CD8-positive, alpha-beta memory T cell (primary cell): ENCODE measurements at places on chromosomes 13 and 19. TPM values are rescaled to one million over a fixed set of nuclear protein-coding genes. Genes with fewer than 3 reads are reported as not detected.

Gene HNRNPM
- polyA plus RNA-seq = 311 TPM

Gene PRSS57
- not detected for polyA plus RNA-seq

Gene MAMSTR
- 0.40 TPM for polyA plus RNA-seq

Gene LRRC63
- not detected for polyA plus RNA-seq

Gene CACNA1A
- polyA plus RNA-seq = not detected

Gene MARK4
- 2.6 TPM for polyA plus RNA-seq

DNA sequence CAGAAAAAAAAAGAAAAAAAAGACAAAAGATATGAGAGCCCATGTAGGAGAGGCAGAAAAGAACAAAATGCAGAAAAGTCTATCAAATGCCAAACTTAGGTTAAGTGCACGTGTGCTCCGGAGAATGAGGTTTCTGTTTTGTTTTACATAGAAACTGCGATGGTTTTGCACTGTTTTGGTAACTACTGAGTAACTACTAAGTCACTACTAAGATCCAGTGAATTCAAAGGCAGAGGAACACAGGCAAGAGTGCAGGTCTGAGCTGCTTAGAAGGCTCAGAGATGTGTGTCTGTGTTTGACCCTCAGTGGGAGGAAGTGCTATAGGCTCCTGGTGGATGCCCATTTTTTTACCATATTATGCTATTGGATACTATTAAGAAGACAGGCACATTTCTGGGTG, 299.3 kb downstream of the NDFIP2 start:
- no peak for DNase-seq

DNA sequence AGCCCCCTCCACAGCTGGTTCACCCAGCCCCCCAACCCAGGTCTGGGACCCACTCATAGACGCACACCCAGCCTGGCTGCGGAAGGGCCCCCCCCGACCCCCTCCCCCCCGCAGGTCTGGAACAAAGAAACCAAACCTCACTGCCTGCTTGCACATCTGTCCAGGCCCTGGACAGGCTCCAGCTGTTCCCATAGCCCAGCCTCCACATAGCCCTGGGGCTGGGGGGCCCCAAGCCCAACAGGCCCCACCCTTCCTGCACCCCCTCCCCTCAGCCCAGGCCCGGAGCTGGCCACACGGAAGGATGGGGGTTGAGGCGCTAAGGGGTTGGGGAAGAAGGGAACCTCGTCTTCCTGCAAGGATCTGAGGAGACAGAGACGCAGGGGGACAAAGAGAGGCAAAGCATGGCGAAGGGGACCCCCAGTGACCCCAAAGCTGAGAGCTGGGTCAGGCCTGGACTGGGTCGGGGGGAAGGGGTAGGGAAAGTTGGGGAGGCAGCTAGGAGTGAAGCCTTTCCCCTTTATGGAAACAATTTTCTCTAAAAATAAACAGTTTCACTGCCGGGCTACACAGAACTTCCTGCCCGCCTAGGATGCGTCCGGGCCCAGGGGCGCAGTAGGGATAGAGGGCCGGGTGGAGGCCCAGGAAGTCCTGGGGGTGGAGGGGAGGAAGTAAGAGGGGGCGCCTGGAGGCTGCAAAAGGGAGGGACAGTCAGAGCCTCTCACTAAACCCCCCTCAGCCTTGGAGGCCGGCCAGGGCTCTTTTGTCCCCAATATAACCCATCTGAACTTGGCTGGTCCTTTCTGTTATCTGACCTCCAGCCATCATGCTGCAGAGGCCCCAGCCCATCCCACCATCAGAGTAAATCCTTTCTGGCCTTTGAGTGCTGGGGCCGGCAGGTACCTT, 2.4 kb downstream of the KANK2 start:
- DNase-seq = no peak

DNA sequence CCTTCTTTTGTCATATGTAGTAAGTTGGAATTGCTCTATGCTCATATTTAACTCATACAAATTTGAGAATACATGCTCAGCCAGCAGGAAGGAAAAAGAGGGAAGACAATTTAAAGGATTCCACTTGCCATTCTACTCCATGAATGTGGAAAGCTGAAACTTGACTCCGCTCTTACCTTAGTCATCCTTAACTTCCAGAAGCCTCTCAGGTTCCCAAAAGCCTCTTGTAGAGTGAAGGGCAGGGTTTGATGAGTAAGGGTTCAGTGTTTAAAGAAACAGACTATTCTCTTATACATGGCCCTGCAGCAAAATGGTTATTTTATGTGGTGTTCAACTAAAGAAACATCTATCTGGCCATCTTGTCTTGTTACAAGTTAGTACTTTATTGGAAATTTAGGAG, 27.1 kb downstream of the FAM124A start:
- no peak for DNase-seq

GRCh38 chr13:97339019-97339987, 94.7 kb upstream of the RAP2A start:
- DNase-seq = no peak

DNA sequence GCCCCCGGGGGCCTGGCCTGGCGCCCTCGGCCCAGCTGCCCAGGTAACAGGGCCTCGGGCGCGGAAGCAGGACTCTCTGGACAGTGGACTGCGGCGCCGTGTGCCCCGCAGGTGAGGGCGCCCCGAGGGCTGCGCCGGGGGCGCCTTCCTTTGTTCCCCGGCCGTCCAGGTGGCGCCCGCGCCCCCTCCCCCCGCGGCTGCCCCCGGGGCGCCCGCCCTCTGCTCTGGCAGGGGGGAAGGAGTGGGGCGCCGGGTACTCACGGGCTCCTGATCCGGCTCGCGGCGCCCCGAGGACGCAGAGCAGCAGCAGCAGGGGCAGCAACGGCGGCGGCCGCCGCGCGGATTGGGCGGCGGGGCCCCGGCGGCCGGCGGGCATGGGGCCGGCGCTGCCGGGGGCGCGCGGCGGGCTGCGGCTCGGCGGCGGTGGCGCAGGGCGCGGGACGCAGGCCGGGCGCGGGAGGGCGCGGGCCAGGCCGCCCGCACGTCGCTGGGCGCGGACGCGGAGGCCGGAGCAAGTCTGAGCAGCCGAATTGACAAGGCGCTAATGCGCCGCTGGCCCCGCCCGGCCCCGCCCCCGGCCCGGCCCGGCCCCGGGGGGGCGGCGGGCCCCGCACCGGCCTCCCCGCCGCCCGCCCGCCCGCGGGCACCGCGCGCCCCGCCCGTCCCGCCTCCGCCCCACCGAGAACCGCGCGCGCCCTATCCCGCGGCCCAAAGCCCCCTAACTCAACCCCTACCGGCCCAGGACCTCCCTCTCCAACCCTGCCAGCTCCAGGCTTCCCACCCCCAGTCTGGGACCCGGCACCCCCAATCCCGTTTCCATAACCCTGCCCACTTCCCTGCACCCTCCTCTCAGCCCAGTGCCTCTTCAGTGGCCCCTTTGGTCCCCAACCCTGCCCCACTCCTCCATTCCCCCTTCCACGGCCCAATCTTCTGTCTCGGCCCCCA, at the start of gene CRLF1:
Gene CRLF1 (minus strand): TSS at position 519 of the 945 bp plus-strand sequence. CDS start 143 bp downstream, at position 376.
- no peak for DNase-seq

- no peak for DNase-seq
Measured at GRCh38 chr13:41699759-41700158, 242.4 kb downstream of the RGCC start.

DNA sequence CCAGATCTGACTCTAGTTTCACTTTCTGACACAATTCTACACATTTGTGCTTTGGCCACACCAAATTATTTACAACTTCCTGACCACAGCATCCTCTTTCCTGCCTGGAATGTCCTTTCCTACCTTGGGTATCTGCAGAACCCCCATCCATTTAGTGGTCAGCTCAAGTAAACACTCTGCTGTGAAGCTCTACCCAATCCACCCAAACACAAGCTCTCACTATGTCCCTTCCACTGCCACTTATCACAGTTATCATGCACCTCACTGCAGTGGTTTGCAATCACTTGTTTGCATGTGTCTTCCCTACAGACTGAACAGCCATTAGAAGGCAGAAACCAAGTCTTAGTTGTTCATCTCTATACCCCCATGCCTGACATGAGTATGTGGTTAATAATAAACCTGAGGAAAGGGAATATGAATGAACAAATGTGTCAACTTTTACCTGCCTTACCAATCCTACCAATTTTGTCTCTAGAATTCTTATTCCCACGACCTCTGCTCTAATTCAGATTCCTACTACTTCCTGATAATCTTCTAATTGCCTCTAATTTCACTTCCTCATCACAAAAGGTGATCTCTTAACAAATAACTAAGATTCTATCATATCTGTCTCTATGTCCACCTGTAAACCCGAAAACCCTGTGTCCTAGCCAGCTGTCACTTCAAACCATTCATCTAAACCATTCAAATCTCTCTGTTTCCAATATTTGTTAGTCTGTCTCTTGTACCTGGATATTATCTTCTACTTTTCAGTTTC, 25.1 kb downstream of the LNX2 start:
- DNase-seq = no peak

DNA sequence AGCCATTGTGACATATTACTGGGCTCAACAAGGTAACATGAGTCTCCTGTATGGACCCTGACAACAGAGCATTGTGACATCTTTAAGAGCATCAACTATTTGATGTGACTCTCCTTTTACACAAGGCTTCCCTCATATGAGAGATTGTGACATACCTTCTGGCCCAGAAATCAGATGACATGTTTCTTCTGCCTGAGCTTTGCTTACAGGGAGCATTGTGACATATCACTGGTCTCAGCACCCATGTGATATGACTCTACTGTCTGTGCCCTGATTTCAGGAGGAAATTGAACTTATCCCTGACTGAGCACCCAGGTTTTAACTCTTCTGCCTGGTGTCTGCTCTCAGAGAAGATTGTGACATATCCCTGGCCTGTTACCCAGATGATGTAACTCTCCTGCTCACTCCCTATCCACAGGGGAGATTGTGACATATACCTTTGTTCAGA, 15.9 kb upstream of the ZNF681 start:
- DNase-seq = no peak
